Stimulated activated CD8-positive, alpha-beta memory T cell treated with anti-CD3 and anti-CD28 coated beads, Interleukin-4, amount 100 ng/mL, for 48 hours (primary cell): ENCODE measurements at places on chromosomes 13 and 19.

DNA sequence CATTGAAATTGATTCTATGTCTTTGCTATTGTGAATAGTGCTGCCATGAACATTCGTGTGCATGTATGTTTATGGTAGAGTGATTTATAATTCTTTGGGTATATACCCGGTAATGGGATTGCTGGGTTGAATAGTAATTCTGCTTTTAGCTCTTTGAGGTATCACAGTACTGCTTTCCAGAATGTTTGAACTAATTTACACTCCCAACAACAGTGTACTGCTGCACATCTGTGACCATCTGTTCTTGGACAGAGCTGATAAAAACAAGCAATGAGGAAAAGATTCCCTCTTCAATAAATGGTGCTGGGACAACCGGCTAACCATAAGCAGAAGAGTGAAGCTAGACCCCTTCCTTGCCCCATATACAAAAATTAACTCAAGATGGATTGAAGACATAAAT lies 231.0 kb downstream of the MYO16 start:
- DNase-seq: no peak

GRCh38 chr13:40790154-40790616 lies 774 bp downstream of the SLC25A15 start:
- DNase-seq: no peak

DNA sequence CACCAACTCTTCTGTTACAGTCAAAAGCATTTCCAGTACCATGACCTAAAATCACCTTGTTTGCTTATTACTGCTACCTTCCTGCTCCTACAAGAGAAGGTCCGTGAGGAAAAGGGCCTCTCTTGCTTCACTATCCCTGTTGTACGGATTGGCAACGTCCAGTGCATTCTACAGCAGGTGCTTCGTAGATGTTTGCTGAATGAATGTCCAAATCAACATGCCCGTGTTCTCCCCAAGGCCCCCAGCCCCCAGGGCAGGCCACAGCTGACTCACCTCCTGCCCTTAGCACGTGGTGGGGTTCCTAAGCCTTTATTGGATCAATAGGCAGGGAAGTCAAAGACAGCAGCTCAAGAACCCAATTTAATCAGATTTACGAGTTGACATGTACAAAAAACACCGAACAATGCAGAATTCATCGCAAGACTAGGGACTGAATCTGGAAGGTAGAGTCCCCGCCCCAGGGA lies 5.5 kb upstream of the NAPA start:
- DNase-seq: no peak

DNA sequence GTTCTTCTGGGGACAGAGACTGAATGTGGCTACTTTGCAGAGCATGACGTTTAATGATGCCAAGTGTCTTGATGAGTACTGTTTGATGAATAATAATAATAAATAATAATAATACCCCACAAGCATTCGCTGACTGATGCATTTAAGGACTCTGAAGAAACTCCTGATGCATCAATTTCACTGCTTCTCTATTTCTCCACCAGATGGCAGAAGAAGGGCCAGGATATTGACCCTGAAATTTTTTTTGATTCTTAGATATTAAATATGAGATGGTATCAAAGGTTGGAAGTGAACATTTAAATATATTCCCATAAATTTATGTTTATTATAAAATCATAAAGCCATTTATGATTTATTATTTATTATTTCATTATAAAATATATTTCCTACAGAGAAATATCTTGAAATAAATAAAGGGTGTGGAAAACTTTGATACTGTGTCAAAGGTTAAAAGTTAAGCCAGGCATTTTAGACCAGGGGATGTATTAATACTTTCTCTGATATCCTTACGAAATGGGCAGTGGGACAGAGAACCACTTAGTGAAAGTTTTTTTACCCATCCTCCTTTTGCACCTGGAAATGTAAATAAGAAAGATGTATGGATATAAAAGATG lies 170.9 kb downstream of the LACC1 start:
- DNase-seq: no peak

GRCh38 chr13:109794095-109794494 lies 7.7 kb upstream of the IRS2 start:
- DNase-seq: no peak

GRCh38 chr19:58566989-58567388 lies 6.1 kb downstream of the MZF1 start:
- DNase-seq: peak; percentile 13

- no peak for DNase-seq
Observed at GRCh38 chr19:14004619-14005348, 1.3 kb downstream of the RFX1 start.

DNA sequence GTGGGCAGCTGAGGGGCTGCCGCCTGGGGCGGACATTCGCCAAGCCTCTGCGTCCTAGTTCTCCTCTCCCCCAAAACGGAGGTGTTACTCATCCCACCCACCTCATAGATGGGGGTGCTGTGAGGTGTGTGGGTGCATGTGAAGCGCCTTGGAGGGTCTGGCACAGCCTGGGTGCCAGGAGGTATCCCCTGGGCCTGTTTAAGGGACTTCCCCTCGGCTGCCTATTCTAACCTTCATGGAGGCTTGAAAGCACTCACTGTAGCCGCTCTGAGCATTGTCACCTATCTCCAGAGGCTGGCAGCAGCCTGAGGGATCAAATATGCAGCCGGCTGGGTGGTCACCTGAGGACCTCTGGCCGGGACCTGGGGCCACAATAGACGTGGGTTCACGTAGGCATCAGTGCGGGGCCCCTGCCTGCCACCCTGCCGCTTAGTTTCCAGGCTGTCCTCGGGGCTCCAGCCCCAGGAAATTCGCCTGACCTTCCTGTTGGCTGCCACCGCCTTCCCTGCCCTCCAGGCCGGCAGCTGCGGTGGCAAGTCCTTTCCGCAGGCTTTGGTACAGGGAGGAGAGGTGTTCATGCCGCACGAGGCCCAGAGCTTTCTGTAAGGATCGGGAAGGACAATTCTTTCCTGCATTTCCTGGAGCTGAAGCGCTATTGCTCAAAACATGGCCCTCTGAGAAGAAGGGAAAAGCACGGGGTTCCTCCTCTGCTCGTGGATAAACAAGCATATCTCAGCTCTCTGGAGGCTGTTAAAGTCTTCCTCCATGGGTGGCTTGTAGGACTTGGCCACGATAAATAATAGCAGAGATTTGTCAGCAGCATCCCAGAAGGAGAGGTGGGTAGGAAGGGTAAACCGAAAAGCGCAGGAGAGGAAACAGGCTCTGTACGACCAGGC lies 4.6 kb downstream of the COL4A2 start:
- no peak for DNase-seq

GRCh38 chr19:47049307-47049700 lies 880 bp upstream of the TMEM160 start:
- DNase-seq: no peak

GRCh38 chr13:100394005-100394695 lies 194.4 kb downstream of the GGACT start:
- peak; percentile 35 for DNase-seq

GRCh38 chr13:78607409-78608251 lies 4.3 kb upstream of the POU4F1 start:
- no peak for DNase-seq

- DNase-seq: peak; percentile 39
Observed at GRCh38 chr19:7637374-7638256, 705 bp downstream of the STXBP2 start.

DNA sequence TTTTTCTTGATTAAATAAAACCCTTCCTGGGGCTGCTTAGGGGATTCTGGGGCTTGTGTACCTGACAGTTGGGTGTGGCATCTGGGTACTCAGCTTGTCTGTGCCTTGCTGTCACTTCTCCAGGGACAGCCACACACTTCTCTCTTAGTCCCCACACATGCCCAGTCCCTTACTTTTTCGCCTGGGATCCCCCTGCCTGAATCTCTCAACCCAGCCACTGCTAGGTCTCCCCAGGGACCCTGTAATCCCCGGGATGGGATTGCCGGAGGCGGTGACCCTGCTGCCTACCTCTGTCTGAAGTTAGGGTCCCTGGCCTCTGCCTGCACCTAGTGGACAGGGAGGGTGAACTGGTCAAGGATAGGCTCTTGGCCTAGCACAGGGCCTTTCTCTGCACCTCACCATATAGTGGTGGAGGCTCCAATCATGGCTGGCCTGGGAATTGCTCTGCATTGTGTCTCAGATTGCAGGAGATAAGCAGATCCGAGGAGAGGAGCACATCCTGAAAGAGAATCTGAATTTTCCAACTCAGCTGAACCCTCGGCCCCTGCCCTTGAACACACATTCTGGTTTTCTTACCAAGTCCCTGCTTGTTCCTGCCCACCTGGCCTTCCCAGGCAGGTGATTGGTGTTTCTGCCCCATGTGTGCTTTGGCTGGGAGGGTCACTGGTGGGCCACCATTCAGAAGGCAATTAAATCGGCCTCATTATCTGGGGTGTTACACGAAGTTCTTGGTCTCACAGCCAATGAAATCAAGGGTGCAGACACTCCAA lies 8.7 kb upstream of the ZNF492 start:
- no peak for DNase-seq

DNA sequence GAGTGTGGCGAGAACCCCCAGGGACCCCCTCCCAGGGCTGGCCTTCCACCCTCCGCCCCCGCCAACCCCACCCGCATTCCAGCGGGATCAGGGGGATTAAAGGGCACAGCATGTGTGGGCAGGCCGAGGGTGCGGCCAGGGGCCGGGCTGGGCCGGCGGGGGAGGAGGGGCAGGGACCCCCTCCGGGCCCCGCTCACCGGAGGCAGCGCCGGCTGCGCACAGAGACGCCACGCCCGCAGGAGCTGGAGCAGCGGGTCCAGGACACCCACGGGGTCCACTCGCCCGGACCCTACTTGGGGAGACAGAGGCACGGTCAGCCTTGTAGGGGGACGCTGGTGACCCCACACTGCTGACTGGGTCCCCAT lies 2.4 kb downstream of the ADAMTSL5 start:
- DNase-seq: no peak

- DNase-seq: no peak
Observed at GRCh38 chr13:40969169-40969901, 49.8 kb downstream of the ELF1 start.

DNA sequence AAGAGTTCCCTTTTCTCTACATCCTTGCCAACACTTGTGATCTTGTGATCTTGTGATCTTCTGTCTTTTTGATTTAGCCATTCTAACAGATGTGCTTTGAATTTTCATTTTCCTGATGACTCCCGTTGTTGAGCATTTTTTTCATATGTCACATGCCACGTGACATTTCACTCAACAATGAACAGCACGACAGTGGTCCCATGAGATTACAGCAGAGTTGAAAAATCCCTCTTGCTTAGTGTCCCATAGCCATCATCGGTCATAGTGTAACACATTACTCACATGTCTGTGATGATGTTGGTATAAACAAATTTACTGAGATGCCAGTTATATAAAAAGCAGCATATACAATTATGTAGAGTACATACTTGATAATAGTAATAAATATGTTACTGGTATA lies 256.1 kb upstream of the OBI1 start:
- no peak for DNase-seq

- no peak for DNase-seq
Observed at GRCh38 chr13:26653310-26653709, 95.8 kb downstream of the WASF3 start.

- no peak for DNase-seq
Observed at GRCh38 chr19:49775742-49776370, 9.1 kb downstream of the AP2A1 start.

DNA sequence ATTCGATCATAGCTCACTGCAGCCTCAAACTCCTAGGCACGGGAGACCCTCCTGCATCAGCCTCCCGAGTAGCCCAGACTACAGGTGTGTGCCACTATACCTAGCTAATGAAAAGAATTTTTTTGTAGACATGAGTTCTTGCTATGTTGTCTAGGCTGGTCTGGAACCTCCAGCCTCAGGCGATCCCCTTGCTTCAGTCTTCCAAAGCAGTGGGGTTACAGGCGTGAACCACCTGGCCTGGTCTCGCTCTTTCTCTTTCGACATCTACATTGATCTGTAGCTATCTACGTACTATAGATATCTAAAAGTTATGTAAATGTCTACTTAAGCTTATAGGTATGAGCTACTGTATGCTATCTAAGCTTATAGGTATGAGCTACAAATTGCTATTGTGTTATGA lies 32.4 kb downstream of the NUMBL start:
- no peak for DNase-seq

DNA sequence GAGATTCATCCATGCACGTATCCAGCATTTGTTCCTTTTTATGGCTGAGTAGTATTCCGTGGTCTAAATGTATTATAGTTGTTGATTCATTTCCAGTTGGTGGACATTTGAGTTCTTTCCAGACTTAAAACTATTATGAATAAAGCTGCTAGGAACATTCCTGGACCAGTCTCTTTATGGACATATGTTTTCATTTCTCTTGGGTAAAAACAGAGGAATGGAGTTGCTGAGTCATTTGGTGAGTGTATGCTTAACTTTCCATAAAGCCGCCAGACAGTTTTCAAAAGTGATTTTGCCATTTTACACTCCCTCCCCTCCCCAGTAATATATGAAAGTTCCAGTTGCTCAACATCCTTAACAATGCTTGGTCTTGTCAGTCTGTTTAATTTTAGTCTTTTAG lies 116.4 kb downstream of the TSHZ3 start:
- no peak for DNase-seq

DNA sequence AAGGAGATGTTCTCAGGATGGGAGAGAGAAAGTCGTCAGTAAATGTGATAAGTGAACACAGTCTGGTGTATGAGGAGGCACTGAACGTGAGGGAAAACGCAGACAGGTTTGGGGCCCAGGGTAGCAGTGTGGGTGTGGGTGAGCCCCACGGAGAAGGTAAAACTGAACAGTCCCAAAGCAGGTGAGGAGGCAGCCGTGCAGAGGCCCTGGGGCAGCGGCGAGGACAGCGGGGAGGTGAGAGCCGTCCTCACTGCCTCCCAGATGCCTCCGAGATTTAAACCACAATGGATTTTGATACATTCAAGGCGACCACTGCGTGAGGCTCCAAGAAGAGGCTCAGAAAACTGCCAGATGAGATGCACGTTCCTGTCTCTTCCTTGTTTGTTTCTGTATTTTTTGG lies 14.5 kb upstream of the SHC2 start:
- no peak for DNase-seq

DNA sequence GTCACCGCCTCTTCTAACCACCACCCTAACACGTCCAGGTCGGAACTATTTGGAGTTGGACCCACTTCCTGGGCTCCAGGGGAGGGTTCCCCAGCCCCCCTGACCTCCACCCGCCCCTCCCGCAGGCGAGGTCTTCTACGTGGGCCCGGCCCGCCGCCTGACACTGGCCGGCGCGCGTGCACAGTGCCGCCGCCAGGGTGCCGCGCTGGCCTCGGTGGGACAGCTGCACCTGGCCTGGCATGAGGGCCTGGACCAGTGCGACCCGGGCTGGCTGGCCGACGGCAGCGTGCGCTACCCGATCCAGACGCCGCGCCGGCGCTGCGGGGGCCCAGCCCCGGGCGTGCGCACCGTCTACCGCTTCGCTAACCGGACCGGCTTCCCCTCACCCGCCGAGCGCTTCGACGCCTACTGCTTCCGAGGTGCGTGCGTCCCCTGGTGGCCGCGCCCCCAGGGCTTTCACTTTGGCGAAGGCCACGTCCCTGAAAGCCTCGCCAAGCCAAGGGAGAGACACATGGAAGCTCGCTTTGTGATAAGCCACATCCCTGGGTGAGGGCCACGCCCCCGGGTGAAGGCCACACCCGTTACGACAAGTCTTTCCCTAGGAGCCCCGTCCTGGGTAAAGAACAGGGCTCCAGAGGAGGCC lies 13.2 kb downstream of the NCAN start:
- peak; percentile 80 for DNase-seq
